Femur (tissue), 1 donor: ENCODE measurements at places on chromosomes 4 and X.

DNA sequence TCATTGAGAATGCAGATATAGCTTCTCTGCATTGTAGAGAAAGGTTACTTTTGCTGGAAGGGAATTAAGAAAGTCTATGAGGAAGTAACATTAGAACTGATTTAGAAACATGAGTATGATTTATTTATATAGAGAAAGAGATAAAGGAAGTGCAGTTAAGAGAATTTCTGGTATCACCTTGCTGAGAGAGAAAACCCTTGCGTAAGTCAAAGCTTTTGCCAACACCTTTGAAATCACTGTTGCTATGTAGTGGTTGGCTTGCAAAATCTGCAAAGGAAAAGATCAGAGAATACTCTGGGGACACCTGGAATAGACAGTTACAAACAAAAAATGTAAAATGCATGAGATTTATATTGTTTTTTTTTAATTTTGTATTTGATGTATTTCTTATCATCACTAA is 137.3 kb upstream of the RXFP1 start:
- DNase-seq = no peak

GRCh38 chr4:159075531-159075932 is 27.3 kb upstream of the RAPGEF2 start:
- no peak for DNase-seq

GRCh38 chr4:29375716-29376115 is 1344.5 kb upstream of the PCDH7 start:
- no peak for DNase-seq

DNA sequence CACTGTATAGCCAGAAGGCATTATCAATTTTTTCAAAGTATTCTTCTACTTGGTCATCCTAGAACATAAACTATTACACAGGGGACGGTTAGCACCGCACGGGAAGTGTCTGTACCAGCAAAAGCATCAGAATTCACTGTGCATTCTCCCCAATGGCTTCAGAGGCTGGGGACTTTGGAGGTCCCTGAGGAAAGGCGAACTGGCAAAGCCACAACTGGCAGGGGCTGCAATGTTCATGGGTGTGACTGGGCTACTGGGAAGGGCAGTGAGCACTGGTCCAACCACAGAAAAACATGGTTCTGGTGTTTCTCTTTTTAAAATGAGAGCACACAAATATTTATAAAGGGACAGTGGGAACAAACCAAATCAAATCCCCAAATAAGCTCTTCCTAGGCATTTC is 83.5 kb downstream of the C4orf51 start:
- no peak for DNase-seq

- no peak for DNase-seq
Measured at GRCh38 chr4:6618386-6619115, 21.9 kb upstream of the MRFAP1 start.

GRCh38 chr4:150384249-150384648 is 197.7 kb upstream of the MAB21L2 start:
- no peak for DNase-seq

GRCh38 chrX:129654652-129655546 is at the start of gene APLN:
APLN (minus strand) TSS chrX:129654956; CDS start chrX:129654630, 326 bp downstream.
- DNase-seq = peak; percentile 69

- no peak for DNase-seq
Measured at GRCh38 chr4:160350944-160351343, 1248.1 kb downstream of the RAPGEF2 start.

- DNase-seq = peak; percentile 81
Measured at GRCh38 chrX:54640736-54641135, 110.7 kb downstream of the GNL3L start.

GRCh38 chr4:140070366-140070765 is 83.6 kb downstream of the MAML3 start:
- DNase-seq = no peak

- no peak for DNase-seq
Measured at GRCh38 chr4:94765174-94765573, 7.4 kb downstream of the BMPR1B start.

DNA sequence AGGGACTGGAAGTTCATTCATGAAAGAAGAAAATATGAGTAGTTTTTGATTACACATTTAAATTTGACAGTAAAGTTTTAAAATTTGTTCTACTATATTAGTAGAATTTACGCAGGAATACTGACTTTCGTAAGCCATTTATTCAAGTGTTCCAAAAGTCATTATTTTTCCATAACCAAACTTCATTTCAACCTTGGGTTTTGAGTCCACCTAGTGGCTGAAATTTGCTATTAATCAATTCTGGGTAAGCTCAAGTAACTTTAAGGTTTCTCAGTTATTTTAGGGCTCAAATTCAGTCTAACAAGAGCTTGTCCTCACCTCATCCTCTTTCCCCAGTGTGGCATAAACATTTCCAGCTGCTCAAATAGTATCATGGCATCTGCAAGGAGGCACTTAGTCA is 175.4 kb downstream of the SH3BGRL start:
- no peak for DNase-seq

GRCh38 chrX:152480269-152481212 is 29.4 kb upstream of the GABRA3 start:
- no peak for DNase-seq

GRCh38 chr4:110188113-110188512 is 10.3 kb downstream of the ELOVL6 start:
- no peak for DNase-seq

DNA sequence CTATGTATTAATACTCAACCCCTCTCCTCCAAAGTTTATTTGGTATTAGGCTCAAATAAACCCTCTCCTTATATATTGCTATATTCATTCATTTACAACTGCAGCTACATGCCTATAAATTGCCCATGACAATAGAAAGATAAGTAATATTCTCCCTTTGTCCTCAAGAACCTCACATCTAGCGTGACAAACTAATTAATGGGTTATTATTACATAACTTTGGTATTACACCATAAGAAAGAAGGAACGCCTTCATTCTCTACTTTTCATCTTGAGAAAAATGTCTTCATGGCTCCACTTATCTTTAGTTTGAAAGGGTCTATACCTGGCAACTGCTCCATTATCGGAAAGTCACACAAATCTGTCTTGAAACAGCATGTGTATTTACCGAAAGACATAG is 157.7 kb upstream of the RASGEF1B start:
- DNase-seq = no peak

DNA sequence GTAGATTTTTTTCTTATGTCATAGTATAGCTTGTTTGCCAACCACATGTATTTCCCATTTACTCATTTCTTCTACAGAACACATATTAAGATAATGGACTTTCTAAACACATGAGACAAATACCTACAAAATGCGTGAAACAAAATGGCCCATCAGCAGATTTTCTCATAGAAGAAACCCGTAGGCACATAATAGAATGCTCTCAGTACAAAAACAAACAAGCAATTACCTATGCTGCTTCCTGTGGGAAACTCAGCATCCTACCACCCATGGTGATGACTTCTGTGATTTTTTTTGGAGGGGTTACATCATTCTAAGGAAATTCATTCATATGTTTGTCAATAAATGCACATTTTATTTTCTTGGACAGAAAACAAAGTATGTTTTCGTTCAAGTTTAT is 343.6 kb downstream of the SPRY1 start:
- DNase-seq = no peak

DNA sequence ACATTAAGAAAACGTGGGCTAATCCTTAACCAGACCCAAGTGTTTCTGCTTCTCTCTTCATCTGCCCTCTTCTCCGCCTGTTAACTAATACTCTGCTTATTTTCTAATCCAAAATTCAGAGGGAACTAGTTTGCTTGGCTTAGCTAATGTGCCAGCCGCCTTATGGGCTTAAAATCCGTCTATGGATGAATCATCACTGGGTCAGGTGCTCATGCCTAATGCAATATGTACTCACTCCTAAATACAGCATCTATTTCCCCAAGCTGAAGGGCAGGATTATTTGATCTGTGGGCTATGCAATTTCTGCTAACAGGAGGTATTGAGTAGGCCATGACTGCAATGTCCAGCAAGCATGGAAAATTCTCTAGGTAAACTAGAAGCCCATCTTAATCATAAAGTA is 12.4 kb downstream of the DYNLT3 start:
- DNase-seq = no peak

GRCh38 chrX:110915570-110915969 is 120.0 kb upstream of the CHRDL1 start:
- no peak for DNase-seq

DNA sequence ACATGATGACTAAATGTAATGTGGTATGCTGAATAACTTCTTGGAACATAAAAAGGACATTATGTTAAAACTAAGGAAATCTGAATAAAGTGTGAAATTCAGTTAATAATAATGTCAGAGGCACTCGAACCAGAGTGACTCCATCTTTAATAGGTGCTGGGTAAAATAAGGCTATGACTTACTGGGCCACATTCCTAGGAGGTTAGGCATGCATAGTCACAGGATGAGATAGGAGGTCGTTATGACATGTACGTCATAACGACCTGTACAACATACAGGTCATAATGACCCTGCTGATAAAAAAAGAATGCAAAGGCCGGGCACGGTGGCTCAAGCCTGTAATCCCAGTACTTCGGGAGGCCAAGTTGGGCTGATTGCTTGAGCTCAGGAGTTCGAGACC is 28.9 kb upstream of the OPHN1 start:
- DNase-seq = no peak

DNA sequence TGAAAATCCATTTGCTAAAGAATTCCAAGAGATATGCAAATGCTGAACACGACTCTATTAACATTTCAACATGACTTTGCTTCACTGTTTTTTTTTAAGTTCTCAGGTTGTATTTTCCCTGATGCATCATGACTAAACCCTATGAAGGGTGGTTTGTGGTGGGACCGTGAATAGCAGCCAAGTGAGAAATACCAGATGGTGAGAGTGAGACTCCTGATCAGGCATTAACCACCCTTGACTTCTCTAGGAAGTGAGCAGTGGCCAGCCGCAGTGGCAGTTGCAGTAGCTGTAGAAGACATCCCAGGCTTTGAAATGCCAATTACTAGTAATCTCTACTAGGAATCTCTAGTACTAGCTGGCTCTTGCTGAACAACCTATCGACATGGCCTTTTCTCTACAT is 383.4 kb downstream of the FAM133A start:
- DNase-seq = no peak

DNA sequence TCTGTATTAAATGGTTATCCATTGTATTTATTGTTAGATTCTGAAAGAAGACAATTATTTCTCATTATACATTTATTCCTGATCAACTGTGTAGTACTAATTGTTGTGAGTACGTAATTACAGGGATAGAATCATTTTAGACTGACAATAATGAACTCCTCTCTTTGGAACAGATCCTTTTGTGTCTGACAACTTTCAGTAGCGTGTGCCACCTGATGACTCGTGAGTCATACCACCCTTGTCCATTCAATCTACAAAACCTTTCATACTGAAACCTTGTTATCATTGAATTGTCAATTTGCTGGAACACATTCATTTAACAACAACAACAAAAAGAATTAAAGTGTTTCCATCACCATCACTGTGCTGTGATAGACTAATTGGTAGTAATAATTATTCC is 602.7 kb upstream of the PCDH7 start:
- no peak for DNase-seq

DNA sequence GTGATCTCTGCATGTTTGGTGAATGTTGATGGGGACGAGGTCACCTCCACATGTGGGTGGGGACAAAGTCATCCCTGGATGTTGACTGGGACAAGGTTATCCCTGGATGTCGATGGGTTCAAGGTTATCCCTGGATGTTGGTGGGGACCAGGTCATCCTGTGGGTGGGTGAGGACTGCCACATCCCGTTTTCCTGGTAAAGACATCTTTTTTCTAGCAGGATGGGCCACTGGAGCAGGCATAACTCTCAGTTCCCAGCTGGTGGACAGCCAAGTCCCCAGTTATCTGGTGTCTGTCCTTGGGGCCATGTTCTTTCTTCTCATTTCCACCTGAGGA is 28.3 kb upstream of the PLCXD1 start:
- DNase-seq = peak; percentile 8

GRCh38 chrX:47232803-47233332 is at the start of gene USP11:
USP11 (plus strand) TSS chrX:47233009; CDS start chrX:47233044, 35 bp downstream.
- DNase-seq = peak; percentile 86

DNA sequence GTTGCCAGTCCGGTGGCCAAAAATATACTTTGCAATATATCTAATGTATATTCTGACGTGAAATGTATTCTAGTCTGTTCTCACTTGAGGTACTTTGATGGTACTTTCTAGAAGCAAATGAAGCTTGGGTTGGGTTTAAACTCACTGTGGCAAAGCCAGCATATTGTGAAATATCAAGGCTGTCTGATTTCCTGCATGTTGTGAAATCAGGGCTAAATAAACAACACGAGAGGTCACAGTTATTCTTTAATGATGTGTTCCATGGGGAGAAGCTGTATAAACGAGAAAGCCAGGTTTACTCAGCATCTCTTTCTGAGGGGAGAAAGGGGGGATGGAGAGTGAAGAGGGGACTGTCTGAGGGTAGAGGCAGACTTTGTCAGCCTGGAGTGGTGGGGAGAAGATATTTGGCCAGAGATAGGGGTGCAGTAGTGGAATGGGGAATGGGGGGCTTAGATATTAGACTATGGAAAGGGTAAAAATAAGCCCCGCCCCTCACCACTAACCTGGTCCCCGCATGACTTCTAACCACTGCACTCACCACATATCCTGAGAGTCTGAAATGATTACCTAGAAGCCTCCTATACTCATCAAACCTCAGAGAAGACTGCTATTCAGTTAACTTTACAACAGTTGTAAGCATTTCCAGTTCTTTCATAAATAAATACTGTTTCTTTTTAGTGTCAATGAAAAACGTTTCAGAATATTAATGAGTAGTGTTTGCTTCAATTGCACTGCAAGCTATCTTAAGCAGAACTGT is 5.9 kb upstream of the SCARB2 start:
- DNase-seq = no peak

DNA sequence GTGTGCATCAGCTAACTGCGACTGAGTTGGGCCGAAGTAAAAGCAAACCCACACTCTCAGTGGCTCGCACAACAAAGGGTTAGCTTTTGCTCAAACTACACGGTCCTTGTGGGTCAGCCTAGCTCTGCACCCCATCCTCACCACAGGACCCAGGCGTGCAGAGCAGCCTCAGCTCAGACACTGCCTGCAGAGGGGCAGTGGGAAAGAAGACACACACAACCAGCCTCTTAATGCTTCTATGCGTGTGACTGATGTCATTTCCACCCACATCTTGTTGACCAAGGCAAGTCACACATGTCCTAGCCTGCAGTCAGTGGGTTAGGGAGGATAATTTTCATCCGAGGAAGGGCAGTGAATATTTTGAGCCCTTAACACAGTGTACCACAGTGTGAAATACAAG is 40.5 kb downstream of the HMGB2 start:
- DNase-seq = no peak

GRCh38 chrX:70038515-70038914 is 11.2 kb downstream of the AWAT2 start:
- DNase-seq = no peak

GRCh38 chrX:119008110-119008744 is 33.8 kb downstream of the LONRF3 start:
- DNase-seq = peak; percentile 39
